MCF 10A (cell line): ENCODE measurements at places on chromosomes 7 and 10.
A peak's percentile ranks its signal among the peaks of the same experiment; 100 is the strongest.

DNA sequence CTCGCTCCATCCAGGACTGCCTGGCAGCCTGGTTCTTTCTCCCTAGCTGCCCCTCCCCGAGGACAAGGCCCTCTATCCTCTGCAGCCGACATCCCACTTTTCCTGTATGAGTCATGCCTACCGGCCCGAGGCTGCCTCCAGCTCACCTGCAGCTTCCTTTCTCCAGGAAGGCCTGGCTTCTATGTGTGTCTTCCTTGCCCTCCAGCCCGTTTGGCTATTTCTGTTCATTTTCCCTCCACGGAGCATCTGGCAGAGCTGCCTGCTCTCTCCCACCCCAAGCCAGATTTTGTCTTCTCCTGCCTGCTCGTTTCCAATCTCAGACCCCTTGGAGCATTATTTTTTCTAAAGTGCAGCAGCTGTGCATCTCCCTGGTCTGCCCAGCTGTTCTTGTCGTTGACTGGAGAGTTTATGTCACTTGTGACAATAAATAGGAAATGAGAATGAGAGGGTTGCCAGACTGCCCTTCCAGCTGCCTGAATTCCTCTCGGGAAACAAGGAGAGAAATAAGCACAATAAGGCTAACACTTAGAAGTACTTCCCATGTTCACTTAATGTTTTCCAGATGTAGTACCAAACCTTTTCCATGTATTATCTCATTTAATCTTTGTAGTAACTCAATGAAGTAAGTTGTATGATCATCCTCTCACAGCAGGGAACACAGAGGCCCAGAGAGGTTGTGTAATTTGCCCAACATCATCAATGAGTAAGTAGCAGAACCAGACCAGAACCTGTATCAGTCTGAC, 19.7 kb downstream of the UBTD1 start:
- DNase-seq, result peak; percentile 77

- DNase-seq, result no peak
These were observed 17.5 kb upstream of the NT5C3A start for GRCh38 chr7:33079763-33080690.

DNA sequence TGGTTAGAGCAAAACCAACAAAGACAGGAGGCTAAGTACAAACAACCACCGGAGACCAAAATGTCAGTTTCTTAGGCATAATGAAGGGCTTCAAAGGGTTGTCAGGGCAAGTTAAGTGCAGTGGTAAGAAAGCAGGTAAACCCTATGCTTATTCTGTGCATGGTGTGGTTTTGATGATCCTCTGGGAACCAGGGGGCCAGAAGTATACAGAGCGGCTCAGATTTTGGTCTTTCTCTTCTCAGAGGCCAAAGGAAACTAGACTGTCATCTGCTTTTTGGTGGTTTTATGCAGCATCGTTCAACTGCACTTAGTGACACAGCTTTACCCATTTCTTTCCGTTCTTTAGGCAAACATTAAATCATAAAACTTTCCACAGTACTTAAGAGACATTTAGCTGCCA, 332.7 kb upstream of the CELF2 start:
- DNase-seq, result no peak

DNA sequence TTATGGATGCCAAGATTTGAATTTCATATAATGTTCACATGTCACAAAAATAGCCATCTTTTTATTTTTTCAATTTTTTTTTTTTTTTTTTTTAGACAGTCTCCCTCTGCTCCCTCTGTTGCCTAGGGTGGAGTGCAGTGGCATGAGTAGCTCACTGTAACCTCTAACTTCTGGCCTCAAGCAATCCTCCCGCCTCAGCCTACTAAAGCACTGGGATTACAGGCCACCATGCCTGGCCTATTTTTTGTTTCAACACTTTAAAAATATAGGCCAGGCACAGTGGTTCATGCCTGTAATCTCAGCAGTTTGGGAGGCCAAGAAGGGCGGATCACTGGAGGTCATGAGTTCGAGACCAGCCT, 246.3 kb downstream of the SKIDA1 start:
- no peak for DNase-seq

DNA sequence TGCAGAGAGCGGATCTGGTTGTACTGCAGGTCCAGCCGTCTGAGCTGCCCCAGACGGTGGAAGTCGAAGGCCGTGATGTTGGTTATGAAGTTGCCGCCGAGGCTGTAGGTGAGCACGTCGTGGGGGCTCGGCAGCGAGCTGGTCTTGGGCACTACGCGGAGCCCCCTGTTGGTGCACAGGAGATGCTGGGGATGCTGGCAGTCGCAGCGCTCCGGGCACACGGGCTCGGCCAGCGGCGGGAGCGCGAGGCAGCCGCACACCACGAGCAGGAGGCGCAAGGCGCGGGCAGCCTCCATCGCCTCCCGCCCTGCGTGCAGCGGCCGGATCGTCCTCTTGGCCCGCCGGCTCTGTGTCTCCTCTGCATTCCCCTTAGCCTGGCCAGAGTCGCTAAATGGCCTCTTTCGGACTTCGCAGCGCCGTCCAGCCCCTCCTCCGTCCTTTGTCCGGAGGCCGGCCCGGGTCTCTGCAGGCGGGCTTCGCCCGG, 337 bp downstream of the TRIL start:
- DNase-seq, result no peak
